ENCODE measurements at places on chromosomes 7 and 10. TPM values are rescaled to one million over a fixed set of nuclear protein-coding genes. Genes with fewer than 3 reads are reported as not detected.
A peak's percentile ranks its signal among the peaks of the same experiment; 100 is the strongest.

DNA sequence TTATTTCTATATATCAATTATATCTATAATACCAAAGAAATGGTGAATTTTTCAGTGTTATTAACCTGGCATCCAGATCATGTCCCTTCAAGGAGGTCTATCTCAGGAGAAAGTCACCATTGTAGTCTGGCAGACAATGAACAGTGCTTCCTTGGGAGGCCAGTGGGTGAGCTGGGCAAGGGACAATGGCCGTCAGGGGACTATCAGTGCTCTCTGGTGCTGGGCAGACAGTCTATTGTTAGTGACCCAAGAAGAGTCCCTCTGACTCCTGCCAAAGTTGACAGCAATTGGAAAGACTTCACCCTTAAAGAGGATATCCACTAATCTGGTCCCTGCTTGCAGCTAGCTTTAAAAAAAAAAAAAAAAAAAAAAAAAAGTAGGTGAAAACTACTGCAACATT, 7.1 kb downstream of the JAZF1 start:
- no peak overlapping the region for H3K27ac ChIP-seq
- DNase-seq, result no peak
- H3K4me1 ChIP-seq, result no peaks in the 10 kb centered on the region
- no peak overlapping the region for H3K4me3 ChIP-seq

GRCh38 chr10:15526754-15527153, 155.7 kb upstream of the FAM171A1 start:
- no peaks in the 10 kb centered on the region for H3K36me3 ChIP-seq
- no peaks in the 10 kb centered on the region for H3K4me1 ChIP-seq
- H3K27ac ChIP-seq, result no peak overlapping the region
- DNase-seq, result no peak
- no peak overlapping the region for H3K4me3 ChIP-seq
- no peaks in the 10 kb centered on the region for H3K27me3 ChIP-seq

DNA sequence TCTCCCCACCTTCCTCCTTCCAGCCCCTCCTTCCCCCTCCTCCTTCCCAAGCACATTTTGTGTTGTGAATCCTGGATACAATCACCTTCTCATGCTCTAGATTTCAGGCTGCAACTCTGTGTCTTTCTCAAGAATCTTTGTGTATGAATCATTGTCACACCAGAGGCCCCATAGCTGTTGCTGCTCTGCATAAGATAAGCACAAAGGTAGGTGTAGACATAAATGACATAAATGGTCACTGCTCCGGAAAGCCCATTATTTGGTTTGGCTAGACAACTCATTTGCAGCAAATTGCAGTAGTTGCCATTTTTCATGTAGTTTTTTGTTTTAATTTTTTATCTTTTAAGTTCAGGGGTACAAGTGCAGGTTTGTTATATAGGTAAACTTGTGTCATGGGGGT, 216.3 kb upstream of the NRP1 start:
- no peaks in the 10 kb centered on the region for H3K27me3 ChIP-seq
- no peak for DNase-seq
- H3K36me3 ChIP-seq, result no peaks in the 10 kb centered on the region
- H3K4me1 ChIP-seq, result no peaks in the 10 kb centered on the region
- no peak overlapping the region for H3K27ac ChIP-seq

DNA sequence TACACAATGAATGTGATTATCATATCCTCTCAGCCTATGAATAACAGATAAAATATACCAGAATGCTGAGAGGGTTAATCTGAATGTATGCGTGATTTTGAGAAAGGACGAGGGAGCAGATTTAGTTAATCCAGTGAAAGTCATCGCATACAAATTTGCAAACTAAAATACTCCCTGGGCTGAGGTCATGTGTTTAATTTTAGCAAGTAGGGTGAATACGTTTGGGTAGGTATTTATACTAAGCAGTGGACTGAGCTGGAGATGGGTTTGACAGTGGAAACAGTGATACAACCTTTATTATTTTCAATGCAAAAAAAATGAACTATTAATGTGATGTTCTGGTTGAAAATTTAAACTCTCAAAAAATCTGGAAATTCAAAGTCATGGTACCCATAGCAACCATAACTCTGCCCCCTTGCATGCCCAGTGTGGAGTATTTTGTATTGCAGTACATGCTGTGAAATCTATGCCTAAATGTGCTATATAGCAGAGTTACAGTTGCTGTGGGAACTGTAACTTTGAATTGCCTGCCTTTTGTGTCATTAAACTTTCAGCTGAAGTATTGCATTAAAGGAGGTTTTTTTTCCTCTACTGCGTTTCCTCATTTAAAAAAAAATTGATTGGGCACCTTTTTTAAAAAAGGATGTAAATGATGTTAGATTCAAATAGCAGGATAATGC, 9.5 kb upstream of the ARID5B start:
- H3K36me3 ChIP-seq, result no peaks in the 10 kb centered on the region
- no peaks in the 10 kb centered on the region for H3K4me1 ChIP-seq
- no peak for DNase-seq
- no peak overlapping the region for H3K27ac ChIP-seq
- H3K27me3 ChIP-seq, result no peaks in the 10 kb centered on the region

Gene WIPF3
- total RNA-seq, result 0.81 TPM

- H3K4me1 ChIP-seq, result no peaks in the 10 kb centered on the region
- H3K36me3 ChIP-seq, result no peaks in the 10 kb centered on the region
- H3K27ac ChIP-seq, result no peak overlapping the region
- no peaks in the 10 kb centered on the region for H3K27me3 ChIP-seq
- DNase-seq, result no peak
These were observed 65.9 kb upstream of the MEOX2 start for GRCh38 chr7:15752377-15752776.

DNA sequence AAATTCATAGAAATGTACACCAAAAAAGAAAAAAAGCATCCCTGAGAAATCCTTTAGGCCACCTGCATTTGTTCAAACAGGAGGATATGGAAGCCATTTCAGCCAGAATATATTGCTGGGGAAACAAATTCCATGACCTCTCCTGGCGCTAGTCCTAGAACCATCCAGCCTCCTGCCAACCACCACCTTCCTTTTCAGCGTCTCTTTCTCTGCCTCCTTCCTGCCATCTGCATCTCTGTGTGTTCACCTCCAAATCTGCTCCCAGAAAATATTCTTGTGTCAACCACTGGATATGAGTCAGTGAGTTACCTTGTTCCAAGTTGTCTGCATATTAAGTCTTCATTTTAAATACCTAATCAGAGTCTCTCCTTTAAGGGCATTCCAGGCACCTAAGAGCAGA, 50.6 kb upstream of the NPY start:
- H3K4me1 ChIP-seq, result no peaks in the 10 kb centered on the region
- DNase-seq, result no peak
- H3K4me3 ChIP-seq, result no peak overlapping the region

DNA sequence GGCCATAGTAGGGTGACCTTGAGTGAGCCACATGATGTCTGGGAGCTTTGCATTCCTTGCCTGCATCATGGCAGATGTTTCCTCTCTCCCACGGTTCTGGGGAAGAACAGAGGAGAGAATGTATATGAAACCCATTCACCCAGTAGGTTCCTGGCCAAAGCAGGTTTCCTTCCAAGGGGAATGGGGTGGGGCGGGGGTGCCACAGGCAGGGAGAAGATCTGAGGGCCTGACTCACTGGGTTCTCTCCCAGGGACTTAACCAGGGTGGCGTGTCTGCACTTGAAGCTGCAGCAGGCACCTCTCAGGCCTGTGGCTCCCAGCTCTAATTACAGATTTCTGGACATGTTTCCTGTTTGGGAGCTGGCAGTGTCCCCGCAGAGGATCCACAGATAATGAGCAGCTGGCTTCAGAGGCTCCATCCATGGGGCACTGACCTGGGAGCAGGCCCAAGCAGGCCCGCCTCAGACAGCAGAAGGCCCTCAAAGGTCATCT, 50.2 kb upstream of the ZMIZ1 start:
- peaks cover 45% of the 10 kb centered on the region for H3K4me1 ChIP-seq
- peak; percentile 62 for DNase-seq
- H3K27me3 ChIP-seq, result no peaks in the 10 kb centered on the region

DNA sequence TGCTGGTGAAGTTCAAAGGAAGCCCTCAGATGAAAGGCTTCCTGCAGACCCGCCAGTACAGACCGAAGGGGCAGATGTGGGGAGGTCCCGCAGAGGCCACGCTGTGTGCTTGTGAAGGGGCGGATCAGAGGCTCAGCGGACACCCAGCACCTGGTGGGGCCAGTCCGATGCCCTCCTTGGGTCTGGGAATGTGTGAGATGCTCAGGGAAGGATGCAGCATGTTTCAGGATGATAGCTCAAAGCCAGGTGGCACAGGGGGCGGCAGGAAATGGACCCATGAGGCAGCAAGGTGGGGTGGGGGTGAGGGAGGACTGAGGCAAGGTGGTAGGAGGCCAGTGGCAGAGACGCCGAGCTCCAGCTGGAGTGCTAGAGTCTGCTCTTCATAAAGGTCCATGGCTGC, 27.9 kb upstream of the HSPA12A start:
- no peak overlapping the region for H3K27ac ChIP-seq
- DNase-seq, result no peak
- no peaks in the 10 kb centered on the region for H3K27me3 ChIP-seq
- H3K36me3 ChIP-seq, result no peaks in the 10 kb centered on the region
- H3K4me1 ChIP-seq, result no peaks in the 10 kb centered on the region
- H3K4me3 ChIP-seq, result no peak overlapping the region

Gene HOXA2
- not detected for total RNA-seq

Gene CPA4
- not detected for total RNA-seq

DNA sequence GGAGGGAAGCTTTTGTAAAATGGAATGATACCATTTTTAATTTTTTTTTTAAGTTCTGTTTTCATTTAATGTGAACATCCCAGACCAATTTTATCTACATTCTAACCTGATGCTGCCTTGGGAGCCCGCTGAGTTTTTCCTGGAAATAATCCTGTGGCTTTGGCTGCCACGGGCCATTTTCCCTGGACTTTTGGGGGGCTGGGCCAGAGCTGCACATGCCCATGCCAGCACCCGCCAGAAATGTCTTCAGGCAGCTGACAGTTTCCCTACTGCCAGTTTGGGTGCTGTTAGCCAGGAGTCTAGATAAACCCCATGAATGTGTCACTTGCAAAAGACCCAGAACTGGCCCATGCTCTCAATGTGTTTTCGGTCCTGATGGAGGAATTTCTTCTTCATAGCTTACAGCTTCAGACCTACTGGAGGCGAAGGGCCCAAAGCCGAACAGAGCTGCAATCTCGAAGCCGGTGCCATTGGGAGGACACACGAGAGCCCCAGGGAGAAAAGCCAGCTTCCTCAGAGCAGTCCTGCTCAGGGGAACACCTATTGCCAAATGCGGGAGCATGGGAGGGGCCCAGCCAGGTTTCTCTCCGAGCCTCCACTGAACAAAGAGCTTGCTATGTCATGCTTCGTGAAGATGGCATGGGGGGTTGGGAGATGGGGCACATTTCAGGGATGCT, 444.2 kb upstream of the MKI67 start:
- H3K4me1 ChIP-seq, result no peaks in the 10 kb centered on the region
- no peak overlapping the region for H3K27ac ChIP-seq
- no peak for DNase-seq
- H3K36me3 ChIP-seq, result no peaks in the 10 kb centered on the region
- H3K27me3 ChIP-seq, result peaks cover 8% of the 10 kb centered on the region

DNA sequence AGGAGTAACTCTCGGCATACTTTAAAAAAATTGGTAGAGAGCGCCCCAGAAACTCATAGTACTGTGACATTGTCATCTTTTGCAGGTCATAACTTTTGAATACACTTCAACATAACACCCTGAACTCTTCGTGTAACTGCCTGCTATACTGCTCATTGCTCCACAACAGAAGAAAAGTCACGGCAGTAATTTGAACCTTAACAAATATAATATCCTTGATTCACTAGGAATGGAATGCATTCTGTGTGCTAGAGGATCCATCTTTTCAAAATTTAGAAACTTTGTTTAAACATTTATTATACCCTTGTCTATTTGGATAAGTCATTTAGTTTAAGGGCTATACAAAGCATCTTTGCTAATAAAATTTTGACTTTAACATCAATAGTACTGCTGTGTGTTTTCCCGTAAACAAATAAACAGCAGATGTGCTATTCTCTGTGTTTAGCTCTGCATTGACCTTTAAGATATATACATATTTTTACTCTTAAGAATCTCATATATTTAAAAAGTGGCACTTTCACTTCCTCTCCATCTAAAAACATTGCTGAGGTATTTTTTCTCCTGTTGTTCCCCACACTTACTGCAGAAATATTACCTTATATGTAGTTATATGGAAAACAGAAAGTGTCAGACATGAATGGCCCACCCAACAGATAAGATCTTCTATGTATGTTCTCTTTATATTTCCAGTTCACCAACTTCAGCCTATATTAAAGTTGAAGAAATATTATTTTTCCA, 217.6 kb upstream of the TMEM229A start:
- no peaks in the 10 kb centered on the region for H3K4me1 ChIP-seq
- no peak overlapping the region for H3K27ac ChIP-seq
- no peak overlapping the region for H3K4me3 ChIP-seq
- no peaks in the 10 kb centered on the region for H3K36me3 ChIP-seq

Gene SORCS3
- total RNA-seq, result not detected

DNA sequence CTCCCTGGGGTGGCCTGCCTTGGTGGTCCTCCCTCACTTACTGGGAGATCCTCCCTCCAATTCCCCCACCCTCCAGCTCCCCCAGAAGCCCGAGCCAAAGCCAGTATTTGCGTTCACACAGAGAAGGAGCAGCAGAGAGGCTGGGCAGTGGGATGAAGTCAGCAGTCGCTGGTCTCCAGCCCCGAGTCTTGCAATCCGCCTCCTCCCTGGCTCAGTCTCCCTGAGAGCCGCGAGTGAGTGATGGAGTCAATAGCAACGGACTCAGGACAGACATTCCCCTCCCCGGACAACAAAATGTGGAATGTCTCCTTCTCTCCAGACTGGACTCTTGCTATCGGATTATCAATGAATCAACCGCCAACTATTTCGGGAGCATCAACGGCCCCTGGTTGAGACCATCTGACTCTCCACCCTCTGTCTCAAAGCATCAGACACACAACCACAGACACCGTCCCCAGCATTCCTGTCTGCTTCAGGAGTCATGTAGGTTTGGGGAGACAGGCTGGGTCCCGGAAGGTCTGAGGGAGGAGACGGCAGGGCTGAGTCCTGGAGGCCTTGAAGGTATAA, 178.4 kb downstream of the SH3PXD2A start:
- H3K27me3 ChIP-seq, result no peaks in the 10 kb centered on the region
- H3K36me3 ChIP-seq, result no peaks in the 10 kb centered on the region
- no peak overlapping the region for H3K4me3 ChIP-seq
- no peak for DNase-seq
- H3K4me1 ChIP-seq, result no peaks in the 10 kb centered on the region
- no peak overlapping the region for H3K27ac ChIP-seq

DNA sequence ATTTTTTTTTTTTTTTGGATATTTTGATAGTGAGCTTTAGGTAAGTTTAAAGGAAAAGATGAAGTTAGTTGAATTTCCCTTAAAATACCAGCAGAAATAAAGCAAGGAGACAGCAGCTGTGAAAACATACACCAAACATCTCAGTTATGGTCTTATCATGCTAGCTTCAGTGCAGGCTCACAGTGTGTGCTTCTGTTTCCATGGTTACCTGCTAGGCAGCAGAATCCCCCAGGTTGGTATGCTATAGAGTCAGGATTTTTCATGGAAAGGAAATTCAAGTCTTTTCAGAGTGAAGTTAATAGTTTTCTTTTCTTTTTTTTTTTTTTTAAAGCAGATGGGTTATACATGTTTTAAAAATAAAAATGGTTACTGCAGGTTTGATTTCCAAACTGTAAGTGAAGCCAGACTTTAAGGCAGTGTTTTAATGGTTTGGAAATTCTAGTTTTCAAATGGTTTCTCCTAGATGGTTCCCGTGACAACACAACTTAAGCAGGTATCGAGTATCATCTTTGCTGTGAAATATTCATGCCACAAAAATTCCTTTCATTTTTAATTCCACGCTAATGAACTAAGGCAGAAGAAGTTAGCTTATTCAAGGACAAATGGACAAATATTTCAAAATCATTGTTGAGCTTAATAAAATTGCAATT, 230.9 kb downstream of the BICC1 start:
- H3K36me3 ChIP-seq, result no peaks in the 10 kb centered on the region
- H3K4me1 ChIP-seq, result no peaks in the 10 kb centered on the region
- no peak overlapping the region for H3K4me3 ChIP-seq

Gene KEL
- 2.0 TPM for total RNA-seq

Gene SLC18A3
- total RNA-seq, result not detected
